Activated CD8-positive, alpha-beta T cell treated with anti-CD3 and anti-CD28 coated beads, Interleukin-2, amount 10 ng/mL, durations not matched to agents 7 days and 5 days (primary cell): ENCODE measurements at places on chromosomes 7 and 10. TPM values are rescaled to one million over a fixed set of nuclear protein-coding genes. Genes with fewer than 3 reads are reported as not detected.

GRCh38 chr10:3496138-3496537 is 288.9 kb downstream of the KLF6 start:
- H3K4me1 ChIP-seq: no peaks in the 10 kb centered on the region
- peaks cover 44% of the 10 kb centered on the region for H3K27me3 ChIP-seq
- DNase-seq: no peak
- no peak overlapping the region for H3K4me3 ChIP-seq
- H3K36me3 ChIP-seq: no peaks in the 10 kb centered on the region

GRCh38 chr7:97024209-97025129 is at the start of gene DLX5:
DLX5 (minus strand) TSS chr7:97024831; CDS start chr7:97024623, 208 bp downstream.
- H3K36me3 ChIP-seq: peaks cover 7% of the 10 kb centered on the region
- peak within 1 kb of the TSS; percentile 68 for H3K27ac ChIP-seq
- H3K4me3 ChIP-seq: peak within 1 kb of the TSS; percentile 34
- peaks cover 44% of the 10 kb centered on the region for H3K4me1 ChIP-seq

GRCh38 chr7:41491308-41491707 is 211.6 kb downstream of the INHBA start:
- no peaks in the 10 kb centered on the region for H3K36me3 ChIP-seq
- DNase-seq: no peak

GRCh38 chr10:79243181-79244067 is 103.8 kb upstream of the PPIF start:
- peaks cover 12% of the 10 kb centered on the region for H3K36me3 ChIP-seq
- peaks cover 60% of the 10 kb centered on the region for H3K4me1 ChIP-seq
- peak overlapping the region; percentile 92 for H3K27ac ChIP-seq
- peak overlapping the region; percentile 89 for H3K4me3 ChIP-seq
- H3K27me3 ChIP-seq: no peaks in the 10 kb centered on the region
- peak; percentile 81 for DNase-seq

DNA sequence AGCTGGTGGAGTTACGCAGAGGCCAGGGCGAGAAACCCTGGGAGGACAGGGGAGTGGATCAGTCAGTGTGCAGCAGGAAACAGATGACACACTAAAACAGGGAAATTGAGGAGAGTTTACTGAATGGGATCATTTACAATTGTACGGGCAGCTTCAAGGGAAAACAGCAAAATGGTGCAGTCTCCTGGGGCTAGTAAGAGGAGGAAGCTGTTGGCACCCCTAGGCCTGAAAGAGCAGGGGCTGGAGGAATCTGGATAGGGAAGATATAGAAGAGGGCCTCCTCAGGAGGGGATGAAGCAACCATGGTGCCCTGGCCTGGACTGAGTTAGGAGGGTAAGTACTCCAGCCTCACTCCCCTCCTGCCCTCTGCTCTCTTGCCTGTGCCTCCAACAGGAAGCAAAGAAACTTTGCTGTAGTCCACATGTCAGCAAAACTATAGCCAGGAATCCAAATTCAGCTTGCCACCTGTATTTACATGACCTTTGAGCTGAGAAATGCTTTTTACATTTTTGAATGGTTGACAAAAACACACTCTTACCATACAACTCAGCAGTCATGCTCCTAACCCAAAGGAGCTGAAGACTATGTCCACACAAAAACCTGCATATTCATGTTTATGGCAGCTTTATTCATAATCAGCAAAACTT is 52.3 kb upstream of the OPN4 start:
- H3K27me3 ChIP-seq: peaks cover 9% of the 10 kb centered on the region
- no peaks in the 10 kb centered on the region for H3K4me1 ChIP-seq
- H3K36me3 ChIP-seq: no peaks in the 10 kb centered on the region
- no peak overlapping the region for H3K27ac ChIP-seq

GRCh38 chr10:60350400-60350799 is 39.3 kb downstream of the ANK3 start:
- no peak for DNase-seq
- no peaks in the 10 kb centered on the region for H3K36me3 ChIP-seq
- H3K27ac ChIP-seq: no peak overlapping the region
- H3K27me3 ChIP-seq: no peaks in the 10 kb centered on the region

- no peak for DNase-seq
- H3K27ac ChIP-seq: no peak overlapping the region
- no peak overlapping the region for H3K4me3 ChIP-seq
- no peaks in the 10 kb centered on the region for H3K27me3 ChIP-seq
- no peaks in the 10 kb centered on the region for H3K36me3 ChIP-seq
- no peaks in the 10 kb centered on the region for H3K4me1 ChIP-seq
Observed at GRCh38 chr7:46233585-46234329, 312.7 kb upstream of the IGFBP3 start.

- H3K27me3 ChIP-seq: peaks cover 10% of the 10 kb centered on the region
- no peaks in the 10 kb centered on the region for H3K4me1 ChIP-seq
- no peak overlapping the region for H3K4me3 ChIP-seq
Observed at GRCh38 chr10:71590781-71591350, 128.7 kb downstream of the C10orf105 start.

DNA sequence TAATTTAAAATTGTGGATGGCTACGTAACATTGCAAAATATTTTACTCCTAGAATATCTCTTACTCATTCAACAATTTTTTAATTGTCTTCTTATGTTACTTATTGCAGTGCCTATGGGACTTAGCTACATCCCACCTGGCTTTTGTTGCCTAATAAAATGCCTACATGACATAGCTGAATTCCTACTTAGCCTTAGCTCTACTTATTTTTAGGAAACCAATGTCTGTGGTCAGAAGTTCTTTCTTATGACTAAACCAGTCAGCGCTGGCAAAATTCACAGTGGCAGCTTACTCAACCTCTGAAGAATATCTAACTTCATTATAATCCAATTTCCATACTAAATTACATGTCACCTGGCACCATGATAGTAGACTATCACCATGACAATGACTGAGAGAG is 1612.4 kb upstream of the LRRTM3 start:
- H3K27me3 ChIP-seq: no peaks in the 10 kb centered on the region
- H3K4me1 ChIP-seq: no peaks in the 10 kb centered on the region
- no peaks in the 10 kb centered on the region for H3K36me3 ChIP-seq

DNA sequence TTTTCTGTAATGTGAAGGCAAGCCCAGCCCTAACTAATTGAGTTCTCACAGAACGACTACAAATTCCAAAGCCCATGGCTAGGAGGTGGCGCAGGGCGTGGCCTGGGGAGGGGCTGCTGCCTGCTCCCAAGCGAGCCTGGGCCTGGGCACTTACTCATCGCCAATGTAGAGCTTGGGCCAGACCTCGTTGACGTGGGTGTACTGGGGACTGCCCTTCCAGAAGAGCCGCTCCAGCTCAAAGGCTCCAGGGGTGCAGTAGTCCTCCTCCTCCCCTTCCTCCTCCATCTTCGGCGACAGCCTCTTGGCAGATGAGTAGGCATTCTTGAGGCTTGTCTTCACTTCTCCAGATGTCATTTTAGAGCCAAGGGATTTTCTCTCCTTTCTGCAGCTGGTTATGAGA is 53.3 kb upstream of the SAMD8 start:
- DNase-seq: no peak
- no peaks in the 10 kb centered on the region for H3K27me3 ChIP-seq
- peaks cover 17% of the 10 kb centered on the region for H3K4me1 ChIP-seq
- no peaks in the 10 kb centered on the region for H3K36me3 ChIP-seq

GRCh38 chr7:28865601-28866144 is 92.5 kb downstream of the TRIL start:
- no peak overlapping the region for H3K27ac ChIP-seq
- no peak for DNase-seq
- H3K27me3 ChIP-seq: peaks cover 14% of the 10 kb centered on the region
- H3K4me1 ChIP-seq: no peaks in the 10 kb centered on the region
- no peaks in the 10 kb centered on the region for H3K36me3 ChIP-seq

DNA sequence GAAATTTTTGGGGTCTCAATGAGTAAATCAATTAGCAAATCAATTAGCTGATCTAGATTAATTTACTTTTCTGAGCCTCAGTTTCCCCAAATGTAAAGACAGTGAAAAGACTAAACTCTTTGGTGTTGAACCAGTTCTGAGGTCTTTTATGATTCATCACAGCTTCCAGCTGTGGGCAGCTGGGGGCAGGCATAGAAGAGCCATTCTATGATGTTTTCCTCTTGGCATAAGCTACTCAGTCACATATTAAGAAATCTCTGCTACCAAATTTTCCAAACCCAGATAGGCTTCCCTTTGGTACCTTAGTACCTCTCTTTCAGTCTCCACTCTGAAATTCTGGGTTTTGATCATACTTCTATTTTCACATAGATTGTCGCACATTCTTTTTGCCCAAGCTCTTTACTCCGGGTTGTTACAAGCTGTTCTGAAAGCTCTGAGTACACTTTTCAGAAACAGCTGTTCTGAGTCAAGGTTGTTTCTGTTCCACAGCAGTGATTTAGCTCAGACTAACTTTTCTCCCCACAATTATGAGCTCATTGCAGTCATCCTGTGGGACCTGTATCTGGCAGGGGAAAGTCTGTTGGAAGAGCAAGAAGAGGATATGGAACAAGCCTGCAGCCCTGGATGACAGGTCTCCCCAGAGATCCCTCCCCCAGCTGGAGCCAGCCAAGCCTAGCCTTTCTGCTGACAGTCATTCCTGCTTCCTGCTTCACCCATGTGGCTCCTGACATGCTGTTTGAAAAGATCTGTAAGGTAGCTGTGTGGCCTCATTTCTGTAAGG is 599.6 kb upstream of the GHITM start:
- no peaks in the 10 kb centered on the region for H3K27me3 ChIP-seq
- no peak overlapping the region for H3K27ac ChIP-seq
- DNase-seq: no peak

GRCh38 chr10:61781969-61782403 is 119.3 kb downstream of the CABCOCO1 start:
- H3K36me3 ChIP-seq: no peaks in the 10 kb centered on the region
- H3K27ac ChIP-seq: no peak overlapping the region
- peaks cover 2% of the 10 kb centered on the region for H3K27me3 ChIP-seq
- peaks cover 38% of the 10 kb centered on the region for H3K4me1 ChIP-seq
- DNase-seq: no peak

Gene VWA2
- not detected for total RNA-seq

Gene GRID2IP
- not detected for total RNA-seq

Gene CNTNAP2
- total RNA-seq: not detected

Gene CLRN3
- not detected for total RNA-seq
